Stimulated activated naive CD4-positive, alpha-beta T cell (primary cell): ENCODE measurements at places on chromosomes 5 and 9.

DNA sequence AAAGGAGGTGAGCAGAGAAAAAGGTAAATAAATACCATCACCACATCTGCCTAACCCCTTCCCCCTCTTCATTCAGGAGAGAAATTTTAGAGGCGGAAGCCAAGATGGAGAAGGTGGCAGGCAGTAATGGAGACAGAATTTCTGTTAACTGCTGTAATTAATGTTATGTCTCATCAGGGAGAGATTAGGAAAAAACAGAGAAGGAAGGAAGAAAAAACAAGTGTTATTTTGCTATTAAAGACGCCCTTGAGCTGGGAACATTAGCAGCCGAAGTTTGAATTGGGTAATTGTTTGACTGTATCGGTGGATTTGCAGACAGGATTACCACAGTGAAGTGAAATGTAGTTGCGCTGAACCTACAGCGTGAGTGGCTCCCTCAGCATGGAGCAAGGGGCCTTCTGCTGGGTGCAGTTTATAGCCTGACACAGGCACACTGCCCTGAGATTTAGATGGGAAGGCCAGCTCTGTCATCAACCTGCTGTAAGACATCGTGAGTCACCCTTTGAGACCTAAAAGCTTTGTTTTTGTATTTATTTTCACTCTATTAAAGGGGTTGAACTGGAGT lies 136.3 kb downstream of the ASTN2 start:
- DNase-seq, result no peak

GRCh38 chr5:170861917-170862766 lies at the start of gene RANBP17:
Gene RANBP17 (plus strand): TSS chr5:170862018.
- no peak for DNase-seq

GRCh38 chr5:154081246-154081645 lies 42.5 kb downstream of the MFAP3 start:
- no peak for DNase-seq

DNA sequence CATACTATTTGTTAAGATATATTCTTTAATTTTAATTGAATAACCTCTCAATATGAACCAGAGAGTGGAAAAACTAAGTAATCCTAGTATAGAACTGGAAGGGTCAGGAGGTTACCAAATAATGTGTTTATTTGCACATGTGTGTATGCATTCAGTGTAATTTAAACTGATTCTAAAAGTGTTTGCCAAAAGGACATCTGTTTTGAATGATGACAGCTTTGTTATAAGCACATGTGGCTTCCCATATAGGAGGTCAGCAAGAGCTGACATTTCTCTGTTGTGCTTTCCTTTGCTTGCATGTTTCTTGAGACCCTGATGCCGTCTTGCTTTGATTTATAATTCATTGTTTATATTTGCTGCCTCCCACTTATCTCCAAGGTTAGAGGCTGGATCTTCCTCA lies 383.4 kb downstream of the BRINP1 start:
- DNase-seq, result no peak
